ENCODE measurements at places on chromosomes 16 and 17.

GRCh38 chr16:90032674-90033331, 13.5 kb upstream of the DBNDD1 start:
- no peak for DNase-seq

- no peak for DNase-seq
Observed at GRCh38 chr17:9309216-9309615, 266.4 kb downstream of the STX8 start.

DNA sequence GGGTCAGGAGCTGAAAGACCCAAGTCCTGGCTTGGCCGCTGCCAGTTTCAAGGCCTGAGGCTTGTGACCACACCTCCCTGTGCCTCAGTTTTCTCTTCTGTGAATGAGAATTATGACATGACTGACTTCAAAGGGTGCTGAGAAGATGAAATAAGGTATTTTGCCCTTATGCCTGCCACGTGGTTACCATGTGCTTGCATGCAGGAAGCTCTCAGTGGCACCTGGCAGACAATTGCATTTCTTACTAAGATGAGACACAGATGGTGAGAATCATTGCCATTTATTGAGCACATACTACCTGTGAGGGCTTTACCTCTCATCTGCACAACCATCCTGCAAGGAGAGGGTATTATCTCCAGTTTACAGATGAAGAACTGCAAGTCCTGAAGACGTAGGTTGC, 69.8 kb downstream of the MRM1 start:
- no peak for DNase-seq

DNA sequence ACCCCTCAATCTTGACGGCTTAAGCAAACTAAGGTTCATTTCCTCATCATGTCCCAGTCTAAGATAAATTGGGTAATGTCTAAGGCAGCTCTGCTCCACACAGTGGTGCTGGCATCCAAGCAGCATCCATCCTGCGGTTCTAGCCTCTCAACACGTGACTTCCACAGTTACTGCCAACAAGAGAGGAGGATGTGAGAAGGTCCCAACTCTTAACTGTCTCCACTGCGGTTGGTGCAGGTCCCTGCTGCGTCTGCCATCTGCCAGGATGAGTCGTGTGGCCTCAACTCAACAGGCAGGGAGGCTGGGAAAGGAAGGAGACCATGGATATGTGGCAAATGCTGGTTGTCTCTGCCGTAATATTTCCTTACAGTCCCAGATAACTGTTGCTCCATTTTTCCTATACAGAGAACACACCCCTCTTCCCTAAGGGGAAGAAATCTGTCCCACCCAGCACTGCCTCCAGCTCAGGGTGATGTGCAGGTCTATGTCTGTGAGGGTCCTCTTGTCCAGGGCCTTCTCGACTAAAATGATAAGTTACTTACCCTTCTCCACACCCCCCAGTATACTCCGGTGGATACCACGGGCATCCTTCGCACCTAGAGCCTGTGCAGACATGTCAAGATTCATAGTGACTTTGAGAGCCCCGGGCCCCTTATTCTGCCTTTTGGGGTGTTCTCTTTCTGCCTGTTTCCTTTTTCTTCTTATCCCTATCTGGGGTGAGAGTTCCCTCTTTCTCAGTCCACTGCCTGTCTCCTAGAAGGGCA, 64.7 kb downstream of the KCNJ18 start:
- no peak for DNase-seq

DNA sequence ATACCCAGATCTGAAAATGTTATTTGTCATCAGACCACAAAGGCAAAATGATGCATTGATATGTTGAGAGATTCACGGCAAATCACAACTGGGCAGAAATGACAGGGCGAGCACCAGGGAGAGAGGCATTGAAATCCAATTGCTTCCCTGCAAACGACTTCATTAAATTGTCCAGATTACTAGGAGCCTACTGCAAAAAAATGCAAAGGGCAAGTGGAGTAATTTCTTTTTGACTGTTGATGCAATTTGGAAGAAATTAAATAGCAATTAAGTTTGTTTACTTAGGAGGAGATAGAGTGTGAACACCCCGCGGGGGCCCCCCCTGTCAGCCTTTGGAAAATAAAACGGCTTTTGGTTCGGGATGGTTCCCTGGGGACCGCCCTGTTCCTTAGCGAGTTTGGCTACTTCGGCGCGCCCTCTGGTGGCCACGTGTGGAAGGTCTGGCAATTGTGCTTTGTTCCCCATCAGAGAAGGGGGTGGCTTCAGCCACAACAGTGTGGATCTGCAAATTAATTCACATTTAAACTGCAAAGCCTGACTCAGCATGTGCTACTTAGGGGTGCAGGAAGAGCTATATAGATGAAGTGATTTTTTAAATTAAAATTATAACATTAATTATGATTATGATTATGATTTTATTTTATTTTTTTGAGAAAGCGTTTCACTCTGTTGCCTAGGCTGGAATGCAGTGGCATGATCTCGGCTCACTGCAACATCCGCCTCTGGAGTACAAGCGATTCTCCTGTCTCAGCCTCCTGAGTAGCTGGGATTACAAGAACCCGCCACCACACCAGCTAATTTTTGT, 14.5 kb upstream of the TMC7 start:
- peak; percentile 58 for DNase-seq

DNA sequence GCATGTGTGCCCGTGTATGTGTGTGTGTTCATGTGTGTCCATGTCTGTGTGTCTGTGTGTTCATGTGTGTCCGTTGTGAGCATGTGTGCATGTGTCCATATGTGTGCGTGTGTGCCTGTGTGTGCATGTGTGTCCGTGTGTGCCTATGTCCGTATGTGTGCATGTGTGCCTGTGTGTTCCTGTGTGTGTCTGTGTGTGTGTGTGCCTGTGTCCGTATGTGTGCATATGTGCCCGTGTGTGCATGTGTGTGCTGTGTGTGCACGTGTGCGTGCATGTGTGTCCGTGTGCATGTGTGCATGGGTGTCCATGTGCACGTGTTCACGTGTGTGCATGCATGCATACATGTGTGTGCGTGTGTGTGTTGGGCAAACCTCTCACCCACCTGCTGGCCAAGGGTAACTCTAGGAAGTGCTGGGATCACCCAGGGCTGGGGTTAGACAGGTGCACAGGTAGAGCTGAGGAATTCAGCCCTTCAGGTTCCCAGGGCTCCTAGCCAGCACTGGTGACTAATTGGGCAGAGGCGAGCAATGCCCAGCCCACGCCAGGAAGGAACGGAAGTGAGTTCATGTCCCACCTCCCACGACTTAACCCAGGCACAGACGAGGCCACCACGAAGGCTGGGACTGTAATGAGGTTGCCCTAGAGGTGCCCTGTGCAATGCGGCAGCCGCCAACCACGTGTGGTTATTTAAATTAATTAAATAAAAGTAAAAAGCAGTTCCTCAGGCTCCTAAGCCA, 8.2 kb upstream of the CSNK1D start:
- no peak for DNase-seq

- no peak for DNase-seq
Observed at GRCh38 chr17:46003907-46004748, 5.1 kb downstream of the STH start.

DNA sequence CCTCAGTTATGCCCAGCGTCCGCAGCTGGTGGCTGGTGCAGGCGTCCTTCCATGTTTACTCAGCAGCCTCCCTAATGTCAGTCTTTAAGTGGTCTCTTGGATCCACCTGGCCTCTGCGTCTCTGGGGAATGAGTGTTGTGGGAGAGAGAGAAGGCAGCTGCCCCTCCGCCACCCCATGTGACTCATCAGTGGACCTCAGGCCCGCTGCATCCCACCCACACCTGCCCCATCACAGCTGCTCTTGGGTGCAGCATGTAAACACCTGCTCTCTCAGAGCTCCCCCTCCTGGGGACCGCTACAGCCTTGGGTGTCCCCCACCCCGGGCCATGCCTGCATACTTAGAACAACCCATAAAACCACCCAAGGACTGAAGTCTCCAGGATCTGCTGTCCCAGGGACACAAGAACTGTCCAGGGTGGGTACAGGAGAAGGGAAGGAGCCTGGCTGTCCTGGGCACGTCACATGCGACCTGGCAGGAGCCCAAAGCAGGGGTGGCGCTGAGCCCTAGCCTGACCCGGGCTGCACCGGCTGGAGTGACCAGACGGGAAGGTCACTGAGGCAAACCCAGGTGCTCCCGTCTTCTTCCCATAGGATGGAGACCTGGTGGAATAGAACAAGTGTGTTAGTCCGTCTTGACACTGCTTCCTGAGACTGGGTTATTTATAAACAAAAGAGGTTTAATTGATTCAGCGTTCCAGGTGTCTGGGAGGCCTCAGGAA, 4.2 kb downstream of the C16orf90 start:
- no peak for DNase-seq

- DNase-seq: no peak
Observed at GRCh38 chr16:71351558-71351901, 7.0 kb upstream of the CALB2 start.

- DNase-seq: no peak
Observed at GRCh38 chr17:49972486-49973270, 3.7 kb downstream of the DLX4 start.

GRCh38 chr17:8151120-8151640, 1.0 kb downstream of the PER1 start:
- peak; percentile 94 for DNase-seq

GRCh38 chr17:30208214-30208613, 27.3 kb downstream of the SLC6A4 start:
- DNase-seq: no peak

DNA sequence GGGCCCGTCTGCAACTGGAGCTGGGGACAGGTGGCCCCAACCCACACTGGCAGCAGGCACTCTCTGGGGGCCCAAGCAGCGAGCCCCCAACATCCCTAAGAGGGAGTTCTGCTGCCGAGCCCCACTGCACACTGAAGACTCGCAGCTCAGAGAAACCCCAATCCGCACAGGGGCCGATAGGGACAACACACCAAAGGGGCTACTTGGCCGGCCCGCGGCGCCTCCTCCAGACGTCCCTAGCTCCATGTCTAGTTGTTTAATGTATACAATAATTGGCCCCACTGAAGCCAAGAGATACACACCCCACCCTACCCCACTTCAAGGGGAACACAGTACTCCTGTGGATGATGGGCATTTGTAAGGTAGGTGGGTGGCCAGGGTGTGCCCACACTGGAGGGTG, 62.7 kb downstream of the ZNF423 start:
- DNase-seq: no peak

DNA sequence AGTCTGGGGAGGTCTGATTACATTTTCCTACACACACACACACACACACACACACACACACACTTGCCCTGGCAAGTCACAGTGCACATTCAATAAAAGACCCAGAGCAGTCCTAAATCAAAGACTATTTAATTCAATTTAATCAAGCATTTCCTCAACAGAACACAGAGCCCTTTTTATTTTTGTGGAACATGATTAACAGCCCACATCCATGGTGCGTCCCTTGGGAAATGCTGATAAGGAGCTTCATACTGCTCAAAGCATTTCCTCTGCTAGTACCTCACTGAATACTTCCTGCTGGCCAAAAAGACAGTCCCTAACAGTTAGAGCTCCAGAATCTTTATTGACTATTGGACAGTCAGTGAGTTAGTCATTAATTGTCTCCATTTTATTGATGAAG, 43.1 kb upstream of the MYH10 start:
- DNase-seq: no peak

GRCh38 chr17:74852237-74853047, 7.2 kb downstream of the GRIN2C start:
- peak; percentile 69 for DNase-seq

- DNase-seq: no peak
Observed at GRCh38 chr17:72104164-72104862, 16.5 kb upstream of the SOX9 start.

DNA sequence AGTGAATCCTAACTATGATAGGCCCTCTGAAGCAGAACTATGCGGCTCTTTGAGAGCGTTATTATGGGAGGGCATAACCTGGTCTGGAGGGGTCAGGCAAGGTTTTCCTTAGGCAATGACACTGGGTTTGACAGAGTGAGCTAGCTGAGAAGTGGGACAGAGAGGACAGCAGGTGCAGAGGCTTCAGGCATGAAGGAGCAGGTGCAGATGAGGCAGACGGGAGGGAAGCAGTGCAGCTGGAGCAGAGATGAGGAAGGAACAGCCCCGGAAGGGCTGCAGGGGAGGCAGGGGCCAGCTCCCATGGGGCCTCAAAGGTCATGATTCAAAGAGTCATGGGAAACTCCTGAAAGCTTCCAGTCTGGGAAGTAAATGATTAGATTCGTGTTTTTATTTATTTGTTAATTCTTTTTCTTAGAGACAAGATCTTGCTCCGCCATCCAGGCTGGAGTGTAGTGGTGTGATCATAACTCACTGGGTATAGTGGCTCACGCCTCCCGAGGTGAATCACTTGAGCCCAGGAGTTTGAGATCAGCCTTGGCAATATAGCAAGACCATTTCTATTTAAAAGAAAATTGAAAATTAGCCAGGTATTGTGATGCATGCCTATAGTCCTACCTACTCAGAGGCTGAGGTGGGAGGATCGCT, 5.4 kb downstream of the MARCHF10 start:
- no peak for DNase-seq

All from CD4-positive, alpha-beta T cell treated with Interferon gamma for 1 hour (primary cell).